ENCODE measurements at places on chromosomes 2 and 18. TPM values are rescaled to one million over a fixed set of nuclear protein-coding genes. Genes with fewer than 3 reads are reported as not detected.

- DNase-seq = no peak
Measured at GRCh38 chr2:14717131-14717530, 84.6 kb downstream of the LRATD1 start.

RAB6D gene
- total RNA-seq = not detected

DNA sequence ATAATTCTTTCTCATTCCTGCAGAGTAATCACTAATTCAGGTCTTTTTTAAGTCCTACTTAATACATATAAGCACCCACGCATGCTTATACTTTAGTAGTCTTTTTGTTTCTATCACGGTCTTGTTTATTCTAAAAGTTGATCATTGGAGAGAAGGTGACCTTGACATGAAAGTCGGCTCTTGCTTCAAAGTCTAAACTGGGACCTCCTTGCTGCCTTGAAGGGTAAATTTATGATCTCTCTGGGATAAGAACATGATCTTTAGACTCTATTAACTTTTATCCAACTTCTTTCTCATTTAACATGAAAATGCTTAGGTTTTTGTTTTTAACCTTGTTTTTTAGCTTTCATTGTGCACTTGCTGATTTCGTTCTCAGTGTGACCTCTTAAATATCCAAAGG lies 792.3 kb downstream of the DPP10 start:
- no peak for DNase-seq

CYP27A1 gene
- 15.0 TPM for total RNA-seq

ZNF385B gene
- total RNA-seq = 65.6 TPM

GRCh38 chr2:32491346-32491745 lies 134.5 kb downstream of the BIRC6 start:
- no peak for DNase-seq

DNA sequence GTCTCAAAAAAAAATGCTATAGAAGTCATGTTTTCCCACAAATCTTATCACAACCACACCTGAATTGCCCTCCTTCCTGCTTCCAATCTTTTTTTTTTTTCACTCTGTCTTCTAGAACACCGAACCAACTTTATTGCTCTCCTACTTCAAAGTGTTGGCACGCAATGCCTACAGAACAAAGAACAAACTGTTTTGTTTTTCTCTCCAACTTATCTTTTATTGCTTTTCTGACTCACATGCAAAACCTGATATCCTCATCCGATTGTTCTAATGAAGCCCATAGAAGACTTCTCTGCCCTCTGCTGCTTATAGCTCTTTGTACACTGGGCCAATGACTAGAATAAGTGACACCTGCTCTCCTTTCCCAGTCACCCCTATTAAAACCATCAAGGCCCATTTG lies 602.8 kb downstream of the EPHA4 start:
- DNase-seq = no peak
